ENCODE measurements at places on chromosomes 11 and 22.

- DNase-seq = no peak
These were observed 18.1 kb upstream of the EFCAB6 start for GRCh38 chr22:43829904-43830851.

DNA sequence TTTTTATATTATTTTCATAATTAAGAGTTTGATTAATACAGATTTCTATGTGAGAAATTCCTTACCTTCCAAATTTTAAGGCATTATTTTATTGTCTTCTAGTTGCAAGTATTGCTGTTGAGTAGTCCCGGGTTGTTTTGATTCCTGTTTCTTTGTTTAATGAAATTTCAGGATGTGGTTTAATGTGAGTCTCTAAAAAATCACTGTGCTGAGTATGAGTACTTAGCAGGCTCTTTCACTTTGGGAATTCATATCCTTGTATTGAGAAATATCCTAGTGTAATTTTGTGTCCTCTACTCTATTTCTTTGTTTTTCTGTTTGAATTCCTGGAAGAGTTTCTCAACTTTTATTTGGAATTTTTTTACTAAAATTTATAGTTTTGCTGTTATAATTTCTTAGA is 113.2 kb downstream of the TMEM135 start:
- DNase-seq = no peak

GRCh38 chr11:8232414-8232813 is 31.3 kb downstream of the LMO1 start:
- DNase-seq = no peak

DNA sequence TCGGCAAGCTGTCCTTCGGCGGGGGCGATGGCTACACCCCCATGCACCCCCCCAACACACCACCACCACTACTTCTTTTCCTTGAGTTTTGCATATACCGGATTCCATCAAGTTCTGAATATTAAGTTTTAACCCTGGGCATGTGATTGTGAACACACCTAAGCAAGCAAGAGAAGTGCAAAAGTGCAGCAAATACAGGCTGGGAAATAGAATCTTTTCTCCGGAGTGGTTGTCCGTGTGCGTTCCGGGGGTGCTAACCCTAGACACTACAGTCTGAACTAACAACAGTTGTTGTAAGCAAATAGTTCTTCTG is 574 bp downstream of the PRSS23 start:
- DNase-seq = no peak

DNA sequence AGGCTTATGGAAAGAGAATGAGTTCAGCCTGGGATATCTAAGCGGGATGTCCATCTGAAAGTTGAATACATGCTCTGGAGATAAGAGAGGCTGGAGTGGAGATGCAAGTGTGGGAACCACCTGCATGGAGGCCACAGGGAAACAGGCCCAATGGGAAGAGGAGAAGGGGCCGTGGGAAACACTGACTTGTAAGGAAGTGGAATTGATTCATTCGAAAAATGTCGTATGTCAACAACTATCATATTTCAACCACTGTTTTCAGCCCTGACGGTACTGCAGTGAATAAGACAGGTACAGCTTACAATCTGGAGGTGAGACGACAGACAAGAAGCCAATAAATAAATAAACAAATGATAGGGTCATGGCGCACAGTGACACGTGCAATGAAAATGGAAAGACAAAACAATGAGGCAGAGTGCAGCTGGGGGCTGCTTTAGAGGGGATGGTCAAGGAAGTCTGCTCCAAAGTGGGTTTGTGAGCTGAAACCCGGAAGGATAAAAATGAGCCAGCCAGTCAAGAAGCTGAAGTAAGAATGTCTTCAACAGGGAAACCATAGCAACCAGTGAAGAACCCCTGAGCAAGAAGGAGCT is 35.9 kb downstream of the EFCAB6 start:
- no peak for DNase-seq

DNA sequence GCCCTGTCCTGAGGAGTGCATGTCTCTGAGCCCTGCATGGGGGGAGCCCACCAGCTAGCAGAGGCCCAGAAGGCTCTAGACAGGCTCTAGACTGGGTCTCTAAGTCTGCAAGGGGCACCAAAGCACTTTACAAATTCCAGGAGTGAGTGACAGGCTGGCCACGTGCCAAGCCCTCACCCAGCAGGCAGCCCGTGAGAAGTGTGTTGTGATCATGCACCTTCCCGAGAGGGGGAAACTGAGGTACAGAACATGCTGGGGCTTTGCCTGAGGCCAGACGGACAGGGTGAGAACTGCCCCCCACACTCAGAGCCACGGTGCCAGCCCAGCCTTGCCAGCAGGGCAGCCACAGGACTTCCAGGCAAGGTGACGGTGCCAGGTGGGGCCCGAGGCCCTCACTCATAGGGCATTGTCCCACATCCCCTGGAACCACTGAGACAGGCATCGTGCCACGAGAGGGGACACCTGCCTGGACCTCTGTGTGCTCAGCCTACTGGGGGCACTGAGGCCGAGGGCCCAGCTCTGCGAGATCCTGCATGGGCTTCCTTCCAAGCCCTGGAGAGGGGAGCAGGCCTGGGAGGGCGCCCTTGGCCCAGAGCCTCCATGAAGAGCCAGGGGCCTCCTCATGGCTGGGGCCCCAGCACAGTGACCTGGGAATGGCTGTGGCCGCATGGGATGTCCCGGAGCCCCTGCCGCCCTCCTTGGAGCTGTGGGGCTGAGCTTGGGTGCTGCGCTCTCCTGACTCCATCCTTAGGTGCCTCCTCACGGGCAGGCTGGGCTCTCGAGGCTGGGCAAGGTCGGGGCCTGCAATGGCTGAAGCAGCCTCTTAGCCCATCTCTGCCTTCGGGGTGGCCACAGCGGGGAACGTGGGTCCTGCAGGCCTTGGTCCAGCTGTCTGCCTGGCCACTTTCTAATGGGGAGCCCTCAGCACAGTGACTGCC is 121.5 kb downstream of the KCNQ1OT1 start:
- DNase-seq = no peak

DNA sequence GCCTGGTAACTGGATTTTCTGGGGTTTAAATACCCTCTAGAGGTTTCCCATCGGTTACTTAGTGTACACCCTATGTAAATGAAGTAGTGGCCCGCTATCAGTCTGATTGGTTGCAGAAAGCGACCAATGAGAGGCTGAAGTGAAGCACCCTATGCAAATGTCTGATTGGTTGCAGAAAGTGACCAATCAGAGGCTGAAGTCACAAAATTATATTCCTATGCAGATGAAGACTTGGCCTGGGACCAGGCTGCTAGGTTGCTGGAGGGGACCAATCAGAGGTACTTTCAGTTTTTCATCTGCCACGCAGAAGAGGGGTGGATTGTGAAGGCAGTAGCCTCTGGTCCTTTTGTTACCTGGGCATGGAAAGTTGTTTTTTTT is 134.8 kb downstream of the TBC1D22A start:
- no peak for DNase-seq

DNA sequence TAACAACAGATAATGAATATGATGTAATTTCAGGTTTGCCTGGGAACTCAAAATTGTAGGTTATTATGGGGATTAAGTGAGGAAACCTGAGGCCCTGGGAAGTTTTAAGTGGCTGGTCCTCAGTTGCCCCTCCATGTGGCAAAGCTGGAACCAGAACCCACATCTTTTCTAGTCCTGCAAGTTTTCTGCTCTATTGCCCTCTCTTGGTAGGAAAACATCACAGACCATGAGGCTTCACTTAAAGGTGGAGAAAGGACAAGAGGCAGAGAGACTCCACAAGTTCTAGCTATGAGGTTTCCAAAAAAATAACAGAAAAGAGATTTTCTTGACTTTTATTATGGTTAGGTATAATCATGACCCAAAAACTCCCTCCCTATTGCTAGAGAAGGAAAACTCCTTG is 115.5 kb upstream of the DDI1 start:
- DNase-seq = no peak

GRCh38 chr11:62138630-62139425 is 15.0 kb downstream of the INCENP start:
- DNase-seq = no peak

GRCh38 chr11:9905960-9906791 is 242.3 kb downstream of the SWAP70 start:
- DNase-seq = no peak

- DNase-seq = no peak
These were observed 347.0 kb upstream of the SYN3 start for GRCh38 chr22:33405194-33405593.

DNA sequence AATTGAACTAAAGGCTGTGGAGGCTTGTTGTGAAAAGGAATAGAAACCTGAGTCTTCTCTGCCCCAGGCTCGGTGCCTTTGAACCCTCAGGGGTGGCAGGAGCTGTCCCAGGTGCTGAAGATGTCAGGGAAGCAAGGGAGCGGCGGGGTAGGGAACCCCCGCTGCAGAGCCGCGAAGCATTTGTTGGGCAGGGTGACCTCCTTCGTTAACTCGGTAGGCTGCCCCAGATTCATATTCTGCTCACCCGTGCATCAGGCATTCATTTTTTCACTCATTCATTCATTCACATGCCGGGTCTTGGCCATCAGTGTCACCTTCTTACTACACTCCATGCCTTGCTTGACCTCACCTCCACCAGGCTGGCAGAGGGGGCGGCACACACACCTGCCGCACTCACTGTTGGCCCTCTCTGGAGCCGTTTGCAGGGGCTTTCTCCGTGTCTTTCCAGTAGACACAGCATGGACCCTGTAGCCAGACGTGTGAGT is 618.9 kb downstream of the BRD1 start:
- no peak for DNase-seq

GRCh38 chr11:63945477-63946163 is 6.8 kb downstream of the NAA40 start:
- DNase-seq = peak; percentile 25

DNA sequence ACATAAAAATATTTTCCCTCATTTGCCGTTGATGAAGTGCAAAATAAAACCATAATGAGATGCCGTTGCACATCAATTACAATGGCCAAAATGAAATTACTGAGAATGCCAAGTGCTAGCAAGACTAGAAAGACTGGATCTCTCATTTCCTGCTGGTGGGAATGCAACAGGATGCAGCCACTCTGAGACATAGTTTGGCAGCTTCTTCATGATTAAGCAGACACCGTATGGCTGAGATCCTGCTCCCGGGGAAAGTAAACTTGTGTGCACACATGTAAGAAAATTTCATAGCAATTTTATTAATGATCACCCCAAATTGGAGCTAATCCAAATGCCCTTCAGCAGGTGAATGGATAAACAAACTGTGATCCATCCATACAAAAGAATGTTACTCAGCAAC is 1013.2 kb downstream of the TBC1D22A start:
- no peak for DNase-seq

GRCh38 chr11:42647993-42648392 is 663.8 kb upstream of the API5 start:
- no peak for DNase-seq

GRCh38 chr11:47239852-47240251 is 8.8 kb downstream of the ACP2 start:
- DNase-seq = no peak

DNA sequence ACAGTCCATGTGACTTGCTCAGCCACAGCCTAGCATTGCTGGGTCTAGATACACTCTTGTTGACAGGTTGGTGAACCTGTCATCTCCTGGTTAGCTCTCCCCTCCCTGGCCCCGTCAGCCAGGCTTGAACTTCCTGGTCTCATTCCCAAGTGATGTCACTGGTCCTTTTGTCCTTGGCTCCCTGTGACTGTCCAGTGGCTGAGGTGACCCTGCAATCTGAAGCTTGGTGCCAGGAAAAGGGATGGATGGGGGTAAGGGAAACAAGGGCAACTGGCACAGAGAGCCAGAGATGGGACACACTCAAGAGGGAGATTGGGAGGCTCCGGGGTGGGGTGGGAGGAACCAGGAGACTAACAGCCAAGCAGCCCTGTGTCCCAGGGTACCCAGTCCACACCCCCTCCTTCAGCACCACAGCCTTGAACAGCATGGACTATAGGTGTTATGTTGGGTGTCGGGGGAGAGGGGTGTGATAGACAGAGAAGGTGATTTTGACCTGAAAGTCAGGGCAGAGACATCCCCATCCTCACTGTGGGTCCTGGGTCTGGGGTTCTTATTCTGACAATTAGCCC is 63.8 kb upstream of the THY1 start:
- no peak for DNase-seq

GRCh38 chr11:3196161-3197043 is 22.2 kb downstream of the MRGPRG start:
- DNase-seq = no peak

DNA sequence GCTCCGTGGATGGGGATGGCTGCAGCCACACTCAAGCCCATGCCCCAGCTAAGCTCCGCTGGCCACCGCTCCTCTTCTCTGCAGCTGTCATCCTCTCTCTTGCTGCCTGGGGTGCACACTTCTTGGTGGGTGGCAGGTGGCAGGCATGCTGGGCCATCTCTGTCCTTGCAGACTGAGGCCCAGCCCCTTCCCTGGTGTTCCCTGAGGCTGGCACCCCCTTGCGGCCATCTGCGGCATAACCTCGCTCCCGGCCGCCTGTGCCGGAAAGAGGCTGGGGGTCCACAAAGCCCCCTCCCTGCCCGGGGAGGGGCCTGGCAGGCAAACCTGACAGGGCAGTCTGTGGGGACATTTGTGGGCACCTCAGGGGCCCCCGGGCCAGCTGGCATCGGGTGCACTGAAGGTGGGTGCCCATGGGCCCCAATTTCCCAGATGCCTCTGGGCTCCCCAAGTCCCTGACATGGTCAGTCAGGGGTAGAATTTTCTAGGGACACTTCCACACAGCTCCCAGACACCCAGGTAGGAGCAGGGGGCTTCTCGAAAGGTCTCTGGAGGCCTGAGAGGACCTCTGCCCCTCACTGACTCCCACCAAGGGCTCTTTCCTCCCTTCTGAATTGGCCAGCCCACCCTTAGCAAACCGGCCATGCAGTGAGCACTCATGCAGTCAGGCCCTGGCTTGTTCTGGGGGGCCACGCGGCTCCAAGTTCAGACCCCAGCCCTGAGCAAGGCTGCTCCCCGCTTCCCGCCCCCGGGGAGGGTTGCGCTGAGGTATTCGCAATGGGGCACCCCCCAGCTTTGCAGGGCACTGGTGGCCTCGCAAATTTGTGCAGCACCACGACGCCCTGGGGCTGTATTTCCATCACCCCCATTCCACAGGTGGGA is 23.5 kb upstream of the TH start:
- DNase-seq = peak; percentile 13

DNA sequence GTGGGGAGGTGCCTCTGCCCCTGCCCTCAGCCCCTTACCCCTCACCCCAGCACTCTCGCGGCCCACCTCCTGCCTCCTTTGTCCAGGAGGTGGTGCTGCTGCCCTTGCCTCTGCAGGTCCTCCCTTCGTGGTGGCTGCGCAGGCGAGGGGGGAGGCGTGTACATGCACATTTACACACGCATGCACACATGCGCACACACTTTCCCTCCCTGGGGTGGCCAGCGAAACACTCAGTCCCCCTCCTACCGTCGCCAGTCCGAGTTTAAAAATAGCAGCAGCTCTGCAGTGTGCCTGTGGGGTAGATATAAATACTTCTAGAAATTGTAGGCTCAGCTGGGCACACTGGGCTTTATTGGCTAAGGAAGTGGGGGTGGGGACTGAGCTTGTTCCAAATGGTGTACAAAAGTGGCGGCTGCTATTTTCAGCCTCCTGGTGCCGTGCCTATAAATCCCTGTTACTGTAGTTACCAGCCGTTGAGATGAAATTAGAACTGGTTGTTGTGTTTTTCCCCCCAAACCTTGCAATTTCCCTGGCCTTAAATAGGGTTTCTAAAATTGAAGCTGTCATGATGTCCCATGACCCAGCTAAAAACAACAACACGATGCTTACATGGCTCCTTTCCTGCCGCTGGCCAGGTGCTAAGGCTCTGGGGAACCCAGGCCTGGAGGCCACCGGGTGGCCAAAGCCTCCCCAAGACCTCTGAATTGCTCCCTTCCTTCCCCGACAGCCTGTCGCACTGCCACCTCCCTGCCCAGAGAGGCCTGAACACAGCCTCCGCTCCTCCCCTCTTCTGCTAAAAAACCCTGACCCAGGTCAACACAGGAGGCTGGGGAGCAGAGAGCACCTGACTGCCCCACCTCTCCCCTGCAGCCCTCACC is 12.4 kb downstream of the PICK1 start:
- no peak for DNase-seq
